Pericardium fibroblast (primary cell): ENCODE measurements at places on chromosomes 4 and X. TPM values are rescaled to one million over a fixed set of nuclear protein-coding genes. Genes with fewer than 3 reads are reported as not detected.

Gene CT55
- total RNA-seq: not detected in 2 replicates

Gene GUCY1A1
- 0.12 and 0.77 TPM in 2 replicates for total RNA-seq

Gene PLRG1
- 39.6 and 41.6 TPM in 2 replicates for total RNA-seq

Gene TASL
- total RNA-seq: not detected in 2 replicates

Gene PPP2R2C
- not detected in 2 replicates for total RNA-seq

Gene EIF4E
- total RNA-seq: 40.3 and 67.9 TPM in 2 replicates

Gene FAT4
- 18.3 and 31.8 TPM in 2 replicates for total RNA-seq

Gene TLR6
- total RNA-seq: 1.3 and 2.5 TPM in 2 replicates

Gene NKX3-2
- 0.09 and 0.23 TPM in 2 replicates for total RNA-seq

Gene GRIPAP1
- total RNA-seq: 8.5 and 20.9 TPM in 2 replicates

Gene LEF1
- total RNA-seq: 0.93 TPM in 1 of 2 replicates, not detected in the other

Gene PCSK1N
- total RNA-seq: 0.70 and 3.7 TPM in 2 replicates

Gene PDZD4
- total RNA-seq: 1.0 and 5.1 TPM in 2 replicates

Gene SPATA18
- 2.9 and 7.7 TPM in 2 replicates for total RNA-seq

Gene PF4V1
- 0.94 TPM in 1 of 2 replicates, not detected in the other for total RNA-seq

Gene FRMD7
- not detected in 2 replicates for total RNA-seq

Gene FRAS1
- 40.4 and 53.8 TPM in 2 replicates for total RNA-seq

Gene FHDC1
- total RNA-seq: 0.35 and 0.60 TPM in 2 replicates

Gene ADAM29
- total RNA-seq: not detected in 2 replicates

Gene RIPPLY1
- not detected in 2 replicates for total RNA-seq

Gene AKAP14
- not detected in 2 replicates for total RNA-seq

Gene GYG2
- total RNA-seq: 7.5 and 7.7 TPM in 2 replicates

Gene PCDH7
- 32.2 and 64.8 TPM in 2 replicates for total RNA-seq

Gene IRS4
- not detected in 2 replicates for total RNA-seq

Gene ENPP6
- total RNA-seq: 0.17 TPM in 1 of 2 replicates, not detected in the other

Gene GBA3
- total RNA-seq: 0.51 TPM in 1 of 2 replicates, not detected in the other

Gene ARMCX1
- 24.7 and 34.0 TPM in 2 replicates for total RNA-seq
